Upper lobe of left lung (tissue), 6 donors: ENCODE measurements at places on chromosomes 6 and 20.

- H3K36me3 ChIP-seq, result no peaks in the 10 kb centered on the region
- DNase-seq, result no peak
- H3K27me3 ChIP-seq, result no peaks in the 10 kb centered on the region
- H3K27ac ChIP-seq, result peak overlapping the region; percentile 76
- H3K4me3 ChIP-seq, result no peak overlapping the region
- no peaks in the 10 kb centered on the region for H3K4me1 ChIP-seq
These were observed 224.3 kb downstream of the MAFB start for GRCh38 chr20:40464731-40465208.

- no peak overlapping the region for H3K4me3 ChIP-seq
- H3K36me3 ChIP-seq, result no peaks in the 10 kb centered on the region
These were observed 782.8 kb downstream of the TFAP2A start for GRCh38 chr6:9632026-9632425.

DNA sequence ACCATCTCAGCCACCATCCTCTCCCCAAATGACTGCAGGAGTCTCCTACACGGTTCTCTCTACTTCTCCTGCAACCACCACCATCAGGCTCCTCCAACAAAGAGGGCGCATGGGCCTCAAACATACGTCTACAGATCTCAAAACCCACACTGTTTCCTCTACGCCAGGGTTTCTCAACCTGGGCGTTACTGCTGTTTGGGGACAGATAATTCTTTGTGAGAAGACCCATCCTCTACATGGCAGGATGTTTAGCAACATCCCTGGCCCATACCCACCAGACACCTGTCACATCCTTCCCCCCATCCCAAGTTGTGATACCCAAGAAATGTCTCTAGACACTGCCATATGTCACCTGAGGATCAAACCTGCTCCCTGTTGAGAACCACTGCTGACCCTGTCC is 45.0 kb downstream of the ELMO2 start:
- peaks cover 50% of the 10 kb centered on the region for H3K4me1 ChIP-seq
- DNase-seq, result no peak
- no peaks in the 10 kb centered on the region for H3K27me3 ChIP-seq
- H3K4me3 ChIP-seq, result no peak overlapping the region

DNA sequence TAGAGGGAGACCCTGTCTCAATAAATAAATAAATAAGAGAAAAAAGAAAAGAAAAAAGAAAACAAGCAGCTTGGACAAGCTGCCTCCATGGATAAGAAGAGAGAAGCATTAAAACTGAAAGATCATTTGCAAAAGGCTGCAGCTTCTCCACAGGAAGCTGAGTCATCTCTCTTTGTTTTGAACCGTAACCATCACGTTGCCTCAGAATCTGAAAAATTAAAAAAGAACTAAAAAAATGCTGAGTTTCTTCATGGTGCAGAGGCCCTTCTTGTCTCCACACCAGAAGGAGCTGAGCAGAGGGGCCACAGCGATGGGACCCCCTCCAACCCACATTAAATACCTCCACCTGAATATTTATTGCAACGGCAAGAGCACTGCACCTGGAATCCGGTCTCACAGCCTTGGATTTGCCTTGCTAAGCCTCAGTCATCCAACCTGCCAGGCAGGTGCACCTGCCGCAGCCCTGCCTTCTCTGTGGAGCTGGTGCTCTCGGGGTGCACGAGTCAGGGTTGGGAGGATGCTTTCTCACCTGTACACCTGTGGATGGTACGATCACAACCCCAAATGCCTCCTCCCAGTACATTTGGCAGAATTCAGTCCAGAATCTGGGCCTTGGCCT is 28.1 kb downstream of the TOX2 start:
- peaks cover 58% of the 10 kb centered on the region for H3K4me1 ChIP-seq
- DNase-seq, result no peak
- no peak overlapping the region for H3K4me3 ChIP-seq
- no peaks in the 10 kb centered on the region for H3K27me3 ChIP-seq

- peak within 1 kb of the TSS; percentile 80 for H3K4me3 ChIP-seq
- H3K27me3 ChIP-seq, result no peaks in the 10 kb centered on the region
- H3K4me1 ChIP-seq, result peaks cover 63% of the 10 kb centered on the region
- H3K36me3 ChIP-seq, result peaks cover 20% of the 10 kb centered on the region
- H3K27ac ChIP-seq, result peak within 1 kb of the TSS; percentile 87
These were observed at the start of gene DDAH2 for GRCh38 chr6:31728767-31729514. DDAH2 (minus strand) TSS chr6:31729299; CDS start chr6:31729161, 138 bp downstream.

GRCh38 chr6:170023620-170024521 is 267.0 kb downstream of the DLL1 start:
- no peaks in the 10 kb centered on the region for H3K27me3 ChIP-seq
- peak overlapping the region; percentile 6 for H3K4me3 ChIP-seq
- no peaks in the 10 kb centered on the region for H3K36me3 ChIP-seq
- H3K4me1 ChIP-seq, result no peaks in the 10 kb centered on the region
